ENCODE measurements at places on chromosomes 11 and 22.
A peak's percentile ranks its signal among the peaks of the same experiment; 100 is the strongest.

DNA sequence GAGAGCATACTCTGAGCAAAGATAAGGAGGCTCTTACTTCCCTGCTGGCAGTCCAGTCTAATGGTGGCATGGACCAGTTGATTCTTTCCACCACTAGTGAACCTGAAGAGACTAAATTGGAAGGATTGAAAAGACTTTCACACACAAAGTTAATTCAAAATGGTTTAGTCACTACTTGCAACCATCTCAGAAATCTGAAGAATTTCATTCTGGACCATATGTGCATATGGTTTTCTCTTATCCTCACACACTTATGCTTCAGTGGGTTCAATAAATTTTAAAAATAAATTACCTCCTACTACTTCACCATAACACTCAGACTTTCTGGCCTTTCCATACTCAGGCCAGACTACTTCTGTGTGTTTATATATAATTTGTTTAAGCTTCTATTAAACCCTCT is 44.7 kb downstream of the CADM1 start:
- no peak for DNase-seq

GRCh38 chr11:78319453-78319955 is 98.1 kb downstream of the GAB2 start:
- no peak for DNase-seq

GRCh38 chr22:35766654-35767580 is 49.2 kb downstream of the APOL5 start:
- DNase-seq = no peak

DNA sequence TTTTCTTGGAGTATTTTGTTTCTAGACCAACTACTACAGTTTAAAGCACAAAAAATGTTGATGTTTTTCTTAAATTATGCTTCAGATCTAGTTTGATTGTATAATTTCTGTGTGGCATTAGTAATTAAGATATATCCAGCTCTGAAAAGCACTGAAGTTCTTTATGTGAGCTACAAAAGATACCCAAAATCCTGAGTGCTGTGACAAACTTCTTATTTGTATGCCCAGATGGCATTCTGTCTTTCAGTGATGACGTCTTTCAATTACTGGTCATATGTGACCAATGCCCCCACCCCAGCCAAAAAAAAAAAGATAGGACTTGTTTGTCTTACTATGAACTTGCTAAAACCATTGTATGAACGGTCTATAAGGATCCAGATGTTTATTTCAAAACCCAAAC is 51.3 kb downstream of the BIRC2 start:
- DNase-seq = no peak

DNA sequence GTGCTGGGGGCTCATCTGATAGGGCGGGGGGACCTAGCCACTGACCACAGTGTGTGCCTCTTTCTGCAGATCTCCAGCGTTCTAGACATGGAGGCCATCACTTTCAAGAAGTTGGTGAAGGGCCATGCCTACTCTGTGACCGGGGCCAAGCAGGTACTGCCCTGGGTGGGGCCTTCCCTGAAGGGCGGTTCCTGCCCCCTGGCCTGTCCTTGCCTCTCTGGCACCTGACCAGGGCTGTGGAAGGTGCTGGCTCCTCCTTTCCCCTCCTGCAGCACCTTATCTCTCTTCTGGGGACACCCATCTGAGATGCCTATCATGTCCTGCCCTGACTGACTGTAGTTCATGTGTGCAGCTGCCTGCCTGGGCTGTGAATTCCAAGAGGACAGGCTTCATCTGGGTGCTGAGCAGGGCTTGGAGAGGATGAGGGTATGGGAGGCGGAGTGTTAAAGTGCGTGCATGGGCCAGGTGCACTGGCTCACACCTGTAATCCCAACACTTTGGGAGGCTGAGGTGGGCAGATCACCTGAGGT is 5.5 kb downstream of the CAPN1 start:
- no peak for DNase-seq

DNA sequence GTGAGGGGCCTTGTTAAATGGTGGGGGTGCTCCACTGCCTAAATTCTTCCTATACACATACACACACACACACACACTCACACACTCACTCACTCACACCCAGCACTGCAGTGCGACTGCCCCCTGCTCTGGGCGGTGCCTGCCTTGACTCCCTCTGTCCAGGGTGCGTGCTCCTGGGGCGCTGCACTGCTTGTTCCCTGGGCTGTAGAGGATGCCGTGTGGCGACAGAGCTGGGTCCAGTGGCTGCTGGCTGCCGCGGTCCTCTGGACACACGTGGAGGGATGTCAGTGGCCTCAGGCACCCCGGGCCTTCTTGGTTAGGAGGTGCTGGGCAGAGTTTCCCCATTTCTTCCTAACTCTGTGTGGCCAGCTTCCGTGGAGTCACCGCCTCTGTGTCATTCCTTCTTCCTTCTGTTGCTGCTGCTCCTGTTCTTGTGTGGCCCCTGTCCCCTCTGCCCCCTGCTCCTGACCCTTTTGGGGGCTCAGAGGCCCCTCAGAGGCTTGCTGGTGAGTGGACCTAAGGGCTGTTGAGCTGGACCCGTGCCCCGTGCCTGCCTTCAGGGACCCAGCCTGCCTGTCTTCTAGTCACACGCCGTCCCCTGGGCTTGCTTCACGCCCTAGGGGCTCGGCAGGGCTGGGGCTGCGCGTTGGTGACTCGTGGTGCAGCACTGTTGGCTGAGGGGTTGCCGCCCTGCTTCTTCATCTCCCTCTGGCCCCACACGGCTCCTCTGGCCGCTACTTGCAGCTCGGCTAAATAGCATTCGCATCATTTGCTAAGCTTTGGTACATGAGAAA is 147.0 kb downstream of the TBC1D22A start:
- no peak for DNase-seq

GRCh38 chr22:36977401-36977861 is 41.8 kb downstream of the TST start:
- peak; percentile 41 for DNase-seq

DNA sequence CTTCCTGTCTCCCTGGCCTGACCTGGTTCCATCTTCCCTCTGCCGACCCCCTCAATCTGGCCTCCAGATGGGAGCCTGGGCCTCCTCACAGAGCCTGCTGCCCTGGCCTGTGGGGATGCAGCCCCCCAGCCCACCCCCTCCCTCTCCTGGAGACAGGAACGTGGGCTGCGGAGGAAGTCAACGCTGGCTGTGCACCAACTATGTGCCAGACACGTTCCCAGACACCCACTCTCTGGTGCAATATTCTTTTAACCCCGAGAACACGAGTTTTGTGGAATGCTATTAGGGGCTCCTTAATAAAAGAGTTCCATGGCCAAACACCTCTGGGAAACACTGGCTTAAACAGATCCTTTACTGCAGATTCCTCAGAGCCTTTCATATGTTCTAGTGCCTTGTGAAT is 15.9 kb downstream of the WNT11 start:
- DNase-seq = no peak

DNA sequence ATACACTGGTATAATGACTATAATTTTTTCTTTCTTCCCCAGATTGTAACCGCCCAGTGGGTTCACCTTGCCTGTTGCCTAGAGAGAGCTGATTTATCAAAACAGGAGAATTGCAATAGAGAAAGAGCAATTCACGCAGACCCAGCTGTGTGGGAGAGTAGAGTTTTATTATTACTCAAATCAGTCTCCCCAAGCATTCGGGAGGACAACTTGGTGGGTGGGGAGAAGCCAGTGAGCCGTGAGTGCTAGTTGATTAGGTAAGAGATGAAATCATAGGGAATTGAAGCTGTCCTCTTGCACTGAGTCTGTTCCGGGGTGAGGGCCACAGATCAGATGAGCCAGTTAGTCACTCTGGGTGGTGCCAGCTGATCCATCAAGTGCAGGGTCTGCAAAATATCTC is 73.2 kb downstream of the SLC35F2 start:
- no peak for DNase-seq

DNA sequence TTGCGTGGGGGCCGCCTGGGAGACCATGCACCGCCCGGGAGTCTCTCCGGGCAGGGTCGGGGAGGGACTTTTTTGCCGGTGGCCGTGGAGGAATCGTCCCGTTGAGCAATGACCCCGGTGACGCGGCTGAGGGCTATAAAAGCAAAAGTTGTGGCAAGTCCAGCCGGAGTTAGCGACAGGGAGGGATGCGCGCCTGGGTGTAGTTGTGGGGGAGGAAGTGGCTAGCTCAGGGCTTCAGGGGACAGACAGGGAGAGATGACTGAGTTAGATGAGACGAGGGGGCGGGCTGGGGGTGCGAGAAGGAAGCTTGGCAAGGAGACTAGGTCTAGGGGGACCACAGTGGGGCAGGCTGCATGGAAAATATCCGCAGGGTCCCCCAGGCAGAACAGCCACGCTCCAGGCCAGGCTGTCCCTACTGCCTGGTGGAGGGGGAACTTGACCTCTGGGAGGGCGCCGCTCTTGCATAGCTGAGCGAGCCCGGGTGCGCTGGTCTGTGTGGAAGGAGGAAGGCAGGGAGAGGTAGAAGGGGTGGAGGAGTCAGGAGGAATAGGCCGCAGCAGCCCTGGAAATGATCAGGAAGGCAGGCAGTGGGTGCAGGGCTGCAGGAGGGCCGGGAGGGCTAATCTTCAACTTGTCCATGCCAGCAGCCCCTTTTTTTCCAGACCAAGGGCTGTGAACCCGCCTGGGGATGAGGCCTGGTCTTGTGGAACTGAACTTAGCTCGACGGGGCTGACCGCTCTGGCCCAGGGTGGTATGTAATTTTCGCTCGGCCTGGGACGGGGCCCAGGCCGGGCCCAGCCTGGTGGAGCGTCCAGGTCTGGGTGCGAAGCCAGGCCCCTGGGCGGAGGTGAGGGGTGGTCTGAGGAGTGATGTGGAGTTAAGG is at the start of gene NEAT1:
Gene NEAT1, plus strand, starts transcription at position 166 of the 883 bp plus-strand sequence.
- peak; percentile 91 for DNase-seq

DNA sequence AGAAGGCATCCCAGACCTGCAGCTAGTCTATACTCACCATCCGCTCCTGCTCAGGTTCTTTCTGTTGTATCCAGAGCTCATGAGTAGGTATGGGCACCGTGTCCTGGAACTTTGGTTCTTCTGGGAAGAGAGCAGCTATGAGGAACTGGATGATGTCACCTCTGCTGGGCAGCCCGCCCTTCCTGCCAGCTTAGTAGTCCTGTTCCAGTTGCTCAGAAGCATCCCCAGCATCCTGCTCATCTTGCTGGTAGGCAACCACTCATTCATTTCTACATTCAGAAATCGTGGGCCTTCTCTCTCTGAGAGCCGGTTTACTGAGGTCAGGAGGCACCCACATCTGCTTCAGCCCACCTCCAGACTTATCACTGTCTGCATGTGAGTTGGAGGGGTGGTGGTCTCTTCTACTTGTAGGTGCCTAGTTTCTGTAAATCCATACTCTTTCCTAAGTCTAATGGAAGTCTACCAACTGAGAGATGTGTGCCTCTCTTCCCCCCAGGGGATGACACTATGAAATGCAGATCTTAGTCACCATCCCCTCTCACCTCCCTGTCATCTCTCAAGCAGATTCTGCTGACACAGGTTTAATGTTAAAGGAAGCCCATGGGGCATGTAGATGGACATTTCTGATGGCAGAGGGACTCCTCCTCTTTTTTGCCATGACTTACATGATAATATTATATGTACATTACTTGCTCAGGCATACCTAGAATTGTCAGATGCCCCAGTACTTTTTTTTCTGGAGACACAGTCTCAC is 29.6 kb upstream of the CCDC134 start:
- no peak for DNase-seq

- DNase-seq = no peak
Observed at GRCh38 chr11:12402025-12402424, 24.7 kb downstream of the PARVA start.

GRCh38 chr11:74770456-74770855 is 21.8 kb downstream of the RNF169 start:
- DNase-seq = no peak

- no peak for DNase-seq
Observed at GRCh38 chr22:45884201-45885062, 92.5 kb downstream of the WNT7B start.

DNA sequence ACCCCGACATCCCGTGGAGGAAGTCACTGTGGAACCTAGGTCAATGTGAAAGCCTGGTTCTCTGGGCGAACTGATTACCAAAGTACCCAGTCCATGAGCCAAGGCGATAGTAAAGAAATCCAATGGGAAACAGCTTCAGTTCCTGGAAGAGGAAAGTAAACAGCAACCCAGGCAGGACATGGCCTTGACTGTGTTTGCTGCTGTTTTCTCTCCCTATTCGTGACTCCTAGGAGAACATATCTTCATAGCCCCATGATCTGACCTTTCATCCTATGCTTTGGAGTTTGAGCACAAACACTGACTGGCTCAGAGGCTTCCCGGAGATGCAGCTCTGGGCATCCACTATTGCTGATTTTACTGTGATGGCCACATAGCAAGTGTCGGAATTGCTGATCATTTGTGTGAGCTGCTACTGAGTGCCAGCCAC is 45.1 kb downstream of the LRFN4 start:
- DNase-seq = no peak

- DNase-seq = no peak
Observed at GRCh38 chr11:44551456-44552139, 13.9 kb upstream of the CD82 start.

DNA sequence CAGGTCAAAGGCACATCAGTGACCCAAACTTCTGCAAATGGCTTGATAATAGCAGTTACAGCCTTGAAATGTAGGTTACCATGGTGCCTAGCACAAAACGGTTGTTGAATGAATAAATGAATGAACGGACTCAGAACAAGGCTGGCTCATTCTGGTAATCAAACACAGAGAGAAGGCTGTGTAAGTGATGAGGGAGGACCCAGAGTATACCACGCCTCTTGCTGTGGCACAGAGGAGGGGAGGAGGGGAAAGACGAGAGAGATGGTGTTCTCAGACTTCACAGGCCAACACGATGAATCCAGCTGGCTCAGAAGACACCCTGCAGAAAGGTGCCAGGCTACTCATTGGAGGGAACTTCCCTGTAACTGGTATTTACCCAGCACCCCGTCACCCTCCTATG is 38.3 kb downstream of the PC start:
- DNase-seq = no peak

DNA sequence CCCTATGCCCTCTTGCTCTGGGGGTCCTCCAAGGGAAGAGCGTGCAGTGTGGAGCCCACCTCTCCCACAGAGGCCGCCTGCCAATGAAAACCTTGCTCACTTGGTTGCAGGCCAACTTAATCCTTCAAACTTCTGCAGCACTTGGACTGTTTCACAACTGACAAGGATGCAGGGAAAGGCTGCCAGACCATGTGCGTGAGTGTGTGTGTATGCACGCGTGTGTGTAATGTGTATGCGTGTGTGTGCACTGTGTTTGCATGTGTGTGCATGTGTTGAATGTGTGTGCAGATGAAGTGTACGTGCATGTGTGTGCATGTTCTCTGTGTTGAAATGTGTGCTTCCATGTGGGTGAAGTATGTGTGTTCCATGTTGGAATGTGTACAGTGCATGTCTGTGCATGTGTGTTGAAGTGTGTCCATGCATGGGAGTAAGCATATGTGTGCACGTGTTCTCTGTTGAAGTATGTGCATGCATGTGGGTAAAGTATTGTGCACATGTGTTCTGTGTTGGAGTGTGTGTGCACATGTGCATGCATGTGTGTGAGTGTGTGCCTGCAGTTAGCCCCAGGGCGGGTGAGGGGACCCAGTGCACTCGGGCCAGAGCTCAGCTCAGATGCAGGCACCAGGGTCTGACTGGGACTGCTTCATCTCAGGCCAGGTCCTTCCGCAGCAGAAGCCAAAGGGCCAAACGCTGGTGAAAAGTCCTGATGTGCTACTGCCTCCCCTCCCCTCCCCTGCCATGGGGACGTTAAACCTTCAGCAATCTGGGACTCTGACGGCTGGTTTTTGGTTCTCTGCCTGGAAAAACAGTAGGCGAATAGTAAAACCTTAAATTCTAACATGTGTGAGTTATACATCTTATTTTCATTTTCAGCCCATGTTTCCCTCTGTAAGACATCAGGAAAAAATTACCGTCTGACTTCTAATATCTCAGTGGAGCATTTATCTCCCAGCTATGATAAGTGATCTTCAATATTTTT is 72.0 kb downstream of the FLI1 start:
- DNase-seq = no peak

All from stimulated activated CD4-positive, alpha-beta T cell treated with anti-CD3 and anti-CD28 coated beads, TNF-alpha, amount 100 ng/mL, for 1 hour (primary cell).